ENCODE measurements at places on chromosomes 2 and 18. TPM values are rescaled to one million over a fixed set of nuclear protein-coding genes. Genes with fewer than 3 reads are reported as not detected.
A peak's percentile ranks its signal among the peaks of the same experiment; 100 is the strongest.

GRCh38 chr2:126722081-126722480, 66.1 kb downstream of the GYPC start:
- no peak for DNase-seq

Gene MC5R
- not detected for total RNA-seq

- no peak for DNase-seq
Observed at GRCh38 chr18:7786569-7786968, 219.5 kb downstream of the PTPRM start.

DNA sequence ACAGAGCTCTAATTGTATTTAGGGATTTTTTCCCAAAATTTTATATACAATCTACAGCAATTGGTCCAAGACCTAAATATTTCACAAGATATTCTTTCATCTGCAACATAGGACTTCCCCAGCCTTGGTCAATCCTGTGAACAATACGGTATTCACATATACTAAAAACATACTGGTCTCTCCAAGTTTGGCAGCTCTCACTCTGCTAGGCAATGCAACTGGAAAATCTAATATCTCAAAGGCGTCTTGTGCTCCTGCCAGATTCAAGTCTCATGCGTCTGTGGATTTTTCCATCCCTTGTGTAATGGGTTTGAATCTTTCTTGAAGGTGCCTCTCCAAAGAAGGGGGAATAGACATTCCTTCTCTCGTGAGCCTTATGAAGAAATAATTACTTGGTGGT, 27.4 kb upstream of the MBOAT2 start:
- DNase-seq = no peak

DNA sequence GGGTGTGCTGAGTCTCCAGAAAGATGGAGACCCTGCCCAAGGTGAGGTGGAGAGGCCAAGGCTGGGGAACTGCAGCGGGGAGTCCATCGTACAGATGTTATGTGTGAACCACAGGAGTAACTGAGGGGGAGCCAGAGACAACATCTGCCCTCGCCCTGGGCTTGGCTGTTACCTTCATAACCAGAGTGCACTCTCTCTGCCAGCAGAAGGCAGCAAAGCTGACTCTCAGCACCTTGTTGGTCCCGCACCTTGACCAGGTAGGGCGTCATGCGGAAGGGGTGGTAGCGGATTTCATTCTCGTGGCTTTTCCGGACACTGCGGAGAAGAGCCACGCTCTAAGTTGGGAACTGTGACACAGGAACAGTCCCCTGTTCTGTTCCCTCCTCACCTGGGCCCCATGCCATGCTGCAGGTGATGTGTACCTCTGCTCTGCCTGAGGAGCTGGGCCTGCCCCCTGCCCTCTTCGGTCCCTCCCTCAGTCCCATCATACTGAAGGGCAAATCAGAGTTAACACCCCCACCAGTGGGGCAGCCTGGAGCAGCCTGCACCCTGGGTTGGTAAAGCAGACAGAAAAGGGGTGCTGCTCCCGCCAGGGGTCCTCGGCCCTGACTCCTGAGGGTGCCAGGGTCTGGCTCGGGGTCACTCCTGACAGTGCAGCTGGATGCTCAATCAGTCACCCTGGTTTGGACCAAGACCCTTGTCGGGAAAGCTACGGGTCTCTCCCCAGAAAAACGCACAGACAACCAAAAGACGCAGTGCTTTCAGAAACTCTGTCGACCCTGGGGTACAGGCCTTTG, 20.3 kb downstream of the PER2 start:
- no peak for DNase-seq

Gene PRSS56
- not detected for total RNA-seq

DNA sequence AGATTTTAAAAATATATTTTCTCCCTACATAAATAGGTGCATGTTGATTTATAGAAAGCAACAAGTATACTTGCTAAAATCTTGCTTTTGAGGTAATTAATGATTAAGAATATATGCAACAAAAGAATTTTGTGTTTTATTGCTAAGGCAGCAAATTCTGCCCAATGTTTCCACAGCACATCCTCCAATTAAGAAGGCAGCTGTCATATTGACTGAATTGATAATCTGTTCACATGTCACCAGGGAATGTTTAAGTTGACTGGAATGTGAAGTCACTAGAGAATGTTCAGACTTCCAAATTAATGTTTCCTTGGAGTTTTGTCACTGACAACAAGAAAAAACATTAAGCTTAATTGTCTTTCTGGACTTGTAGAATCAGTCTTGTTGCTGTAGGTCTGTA, 1602.7 kb upstream of the SLC39A10 start:
- DNase-seq = no peak

GRCh38 chr18:78330766-78331165, 648.9 kb upstream of the SALL3 start:
- no peak for DNase-seq

DNA sequence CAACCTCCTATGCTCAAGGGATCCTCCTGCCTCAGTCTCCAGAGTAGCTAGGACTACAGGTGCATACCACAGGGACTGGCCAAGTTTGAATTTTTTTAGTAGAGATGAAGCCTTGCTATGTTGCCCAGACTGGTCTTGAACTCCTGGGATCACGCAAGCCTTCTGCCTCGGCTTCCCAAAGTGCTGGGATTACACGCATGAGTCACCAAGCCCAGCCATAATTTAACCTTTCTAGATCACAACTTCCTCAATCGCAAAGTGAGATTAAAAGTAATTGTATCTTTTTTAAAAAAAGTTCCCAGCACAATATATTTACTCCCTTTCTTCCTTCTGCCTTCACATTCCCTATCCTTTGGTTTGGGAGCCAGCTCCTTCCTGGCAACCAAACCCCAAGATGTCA, 5.8 kb upstream of the PPP1CB start:
- no peak for DNase-seq

DNA sequence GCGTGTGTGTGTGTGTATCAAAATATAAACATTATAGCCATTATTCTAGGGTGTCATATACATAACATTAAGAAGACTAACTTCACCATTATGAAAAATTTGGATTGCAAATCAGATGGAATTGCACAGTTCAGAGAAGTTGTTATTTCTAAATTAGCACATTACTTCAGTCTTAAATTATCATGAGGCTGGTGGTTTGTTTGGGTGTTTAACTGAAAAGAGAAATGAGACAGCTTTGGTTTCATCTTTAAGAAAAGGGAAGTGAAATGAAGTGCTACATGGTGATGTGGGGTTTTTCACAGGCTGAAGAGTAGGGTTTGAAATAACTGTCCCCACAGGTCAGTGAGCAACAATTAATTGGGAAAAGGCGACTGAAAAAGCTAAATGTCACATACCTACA, 161.2 kb upstream of the XIRP2 start:
- no peak for DNase-seq

DNA sequence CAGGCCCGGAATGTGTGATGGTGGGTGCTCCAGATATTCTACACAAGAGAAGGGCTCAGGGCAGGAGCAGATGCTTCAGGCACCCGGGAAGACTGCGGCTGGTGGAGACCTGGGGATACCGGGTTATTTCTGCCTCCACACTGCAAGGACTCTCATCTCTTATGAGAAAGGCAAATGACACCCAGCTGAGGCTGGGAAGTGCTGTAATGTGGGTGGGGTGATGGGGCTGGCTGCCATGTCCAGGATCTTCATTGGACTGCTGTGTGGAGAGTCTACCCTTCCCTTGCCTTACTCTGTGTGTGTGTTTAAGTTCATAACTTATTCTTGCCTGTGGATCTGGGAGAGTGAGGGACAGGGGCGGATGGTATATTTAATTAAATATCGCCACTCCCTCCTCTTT, 124.1 kb downstream of the KLHL29 start:
- DNase-seq = no peak

GRCh38 chr2:57313678-57314077, 732.9 kb upstream of the VRK2 start:
- DNase-seq = no peak

- DNase-seq = no peak
Observed at GRCh38 chr2:67892339-67892846, 170.4 kb downstream of the C1D start.

GRCh38 chr2:714005-714741, 37.0 kb upstream of the TMEM18 start:
- peak; percentile 47 for DNase-seq
